ENCODE measurements at places on chromosomes 5 and 9.

DNA sequence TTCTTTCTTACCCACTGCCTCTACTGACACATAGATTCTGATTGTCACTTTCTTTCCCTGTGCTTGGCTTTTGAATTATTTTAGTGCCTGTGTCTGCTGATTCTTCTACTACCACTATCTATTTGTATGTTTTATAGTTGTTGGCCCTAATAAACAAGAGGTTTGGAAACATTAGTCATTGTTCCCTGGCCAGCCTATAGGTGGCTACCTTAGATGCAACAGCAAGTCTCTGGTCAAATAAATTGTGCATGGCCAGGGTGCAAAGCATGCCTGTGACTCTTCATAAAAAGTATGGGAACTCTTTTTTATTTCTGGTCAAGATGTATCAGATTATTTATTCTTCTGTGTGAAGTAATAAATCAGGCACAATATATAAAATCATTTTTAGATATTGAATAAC is 124.4 kb downstream of the PLK2 start:
- no peak for DNase-seq

GRCh38 chr9:129032541-129033159 is 3.8 kb upstream of the MIGA2 start:
- no peak for DNase-seq

GRCh38 chr5:123364441-123365155 is 58.6 kb downstream of the CEP120 start:
- DNase-seq = no peak

GRCh38 chr9:127344368-127345000 is 52.5 kb upstream of the SLC2A8 start:
- no peak for DNase-seq

- DNase-seq = peak; percentile 80
These were observed 984 bp downstream of the STXBP1 start for GRCh38 chr9:127612939-127613582.

Data from H1 (cell line).